ENCODE measurements at places on chromosomes 16 and 17.
A peak's percentile ranks its signal among the peaks of the same experiment; 100 is the strongest.

DNA sequence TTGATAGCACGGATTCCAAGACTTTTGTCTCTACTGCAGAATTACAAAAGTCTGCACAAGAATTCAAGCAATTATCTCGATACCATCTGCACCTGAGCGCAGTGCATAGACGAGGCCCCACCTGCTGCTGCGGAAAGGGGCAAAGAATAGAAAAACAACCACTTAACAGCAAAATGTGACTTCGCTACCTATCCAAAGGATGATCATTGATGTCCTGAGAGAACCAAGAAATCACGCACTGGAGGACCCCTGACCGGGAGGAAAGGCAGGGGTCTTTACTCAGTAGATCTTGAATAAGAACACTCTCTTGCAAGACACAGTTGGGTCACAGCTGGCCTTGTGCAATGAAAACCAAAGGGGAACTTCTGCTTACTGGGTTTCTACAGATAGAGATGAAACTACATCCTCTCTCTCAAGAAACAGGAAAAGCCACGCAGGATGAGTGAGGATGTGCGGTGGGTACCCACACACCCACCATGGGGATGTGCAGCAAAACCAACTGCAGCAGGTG is 147.4 kb upstream of the RPH3AL start:
- DNase-seq, result no peak

- no peak for DNase-seq
Observed at GRCh38 chr17:78707016-78707415, 75.1 kb downstream of the CYTH1 start.

DNA sequence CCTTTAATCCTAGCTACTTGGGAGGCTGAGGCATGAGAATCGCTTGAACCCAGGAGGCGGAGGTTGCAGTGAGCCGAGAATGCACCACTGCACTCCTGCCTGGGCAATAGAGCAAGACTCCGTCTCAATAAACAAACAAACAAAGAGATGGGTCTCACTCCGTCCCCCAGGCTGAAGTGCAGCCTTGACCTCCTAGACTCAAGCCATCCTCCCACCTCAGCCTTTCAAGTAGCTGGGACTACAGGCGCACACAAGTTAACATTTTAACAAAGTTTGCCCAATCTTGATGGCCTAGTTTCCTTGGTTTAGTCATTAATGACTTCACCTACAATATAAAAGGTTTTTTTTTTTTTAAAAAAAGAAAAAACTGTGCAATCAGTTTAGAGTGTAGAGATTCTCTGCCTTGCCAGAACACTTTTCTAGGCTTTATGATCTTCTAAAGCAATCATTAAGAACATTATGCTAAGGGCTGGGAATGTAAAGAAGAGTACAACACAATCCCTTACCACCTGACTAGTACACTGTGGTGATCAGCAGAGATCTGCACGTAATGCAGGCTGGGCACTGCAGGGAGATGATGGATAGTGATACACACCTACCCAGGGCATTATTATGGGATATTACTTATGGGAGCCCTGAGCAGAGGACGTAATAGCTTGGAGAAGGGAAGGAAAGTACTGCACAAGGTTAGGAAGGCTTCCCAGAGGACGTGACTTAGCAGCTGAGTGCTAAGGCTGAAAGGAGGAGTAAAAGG is 6.9 kb downstream of the GOT2 start:
- DNase-seq, result no peak

- DNase-seq, result no peak
Observed at GRCh38 chr17:51032850-51033249, 87.8 kb downstream of the SPAG9 start.

GRCh38 chr16:23948949-23949411 is 113.2 kb downstream of the PRKCB start:
- peak; percentile 42 for DNase-seq

GRCh38 chr16:30665830-30666190 is 7.6 kb downstream of the FBRS start:
- no peak for DNase-seq

- peak; percentile 56 for DNase-seq
Observed at GRCh38 chr17:82892899-82893565, 53.2 kb upstream of the ZNF750 start.

GRCh38 chr16:88695218-88695617 is 8.9 kb upstream of the SNAI3 start:
- DNase-seq, result no peak

DNA sequence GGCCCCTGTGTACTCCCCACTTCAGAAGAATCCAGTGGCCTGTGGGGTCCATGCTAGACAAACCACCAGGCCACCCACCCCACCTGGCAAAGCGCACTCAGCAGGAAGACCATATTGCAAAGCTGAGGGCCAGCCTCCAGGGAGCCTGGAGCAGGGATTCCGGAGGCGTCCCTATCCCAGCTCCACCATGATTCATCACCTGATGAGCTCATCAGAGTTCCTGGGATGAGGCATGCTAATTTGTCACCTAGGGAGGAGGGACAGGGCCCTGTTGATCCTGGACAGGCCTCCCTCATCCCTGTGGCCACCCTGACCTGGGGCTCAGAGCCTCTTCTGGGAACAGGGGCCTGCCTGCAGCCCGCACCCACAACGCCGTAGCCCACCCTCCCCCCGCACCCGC is 131.6 kb upstream of the PLCG2 start:
- DNase-seq, result no peak

DNA sequence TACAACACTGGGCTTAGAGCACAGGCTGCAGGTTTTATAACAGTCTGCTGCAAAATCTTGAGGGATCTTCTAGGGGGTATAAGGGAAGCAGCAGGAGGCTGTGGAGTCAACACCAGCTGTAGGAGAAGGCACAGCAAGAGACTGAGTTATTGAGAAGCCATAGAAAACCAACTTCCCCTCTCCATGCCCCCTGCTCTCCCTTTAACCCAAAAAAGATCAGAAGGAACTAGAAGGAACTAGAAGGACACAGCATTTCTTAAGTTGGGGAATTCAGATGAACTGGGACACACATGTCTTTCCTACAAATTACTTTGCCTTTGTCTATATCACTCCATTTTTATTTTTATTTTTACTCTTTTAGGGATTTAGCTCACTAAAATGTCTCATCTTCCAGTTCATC is 6.2 kb upstream of the CCL18 start:
- no peak for DNase-seq

- DNase-seq, result no peak
Observed at GRCh38 chr17:40914075-40914855, 23.2 kb downstream of the KRT23 start.

DNA sequence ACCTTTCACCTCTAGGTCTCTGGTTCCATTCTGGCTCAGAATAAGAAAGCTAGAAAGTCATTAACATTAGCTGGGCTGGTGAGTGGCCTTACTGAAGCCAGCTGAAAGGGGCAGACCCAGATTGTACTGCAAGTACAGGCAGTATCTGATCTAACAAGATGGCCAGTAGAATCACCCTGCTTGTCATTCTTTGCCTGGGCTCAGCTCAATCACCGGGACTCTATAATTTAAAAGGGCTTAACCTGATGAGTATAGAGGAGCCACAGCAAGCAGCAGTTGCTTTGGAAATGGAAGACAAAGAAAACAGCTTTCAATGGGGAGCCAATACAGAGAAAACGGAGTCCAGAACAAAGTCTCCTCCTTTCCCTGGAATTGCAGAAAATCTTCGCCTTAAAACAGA is 13.6 kb downstream of the CDH8 start:
- no peak for DNase-seq

DNA sequence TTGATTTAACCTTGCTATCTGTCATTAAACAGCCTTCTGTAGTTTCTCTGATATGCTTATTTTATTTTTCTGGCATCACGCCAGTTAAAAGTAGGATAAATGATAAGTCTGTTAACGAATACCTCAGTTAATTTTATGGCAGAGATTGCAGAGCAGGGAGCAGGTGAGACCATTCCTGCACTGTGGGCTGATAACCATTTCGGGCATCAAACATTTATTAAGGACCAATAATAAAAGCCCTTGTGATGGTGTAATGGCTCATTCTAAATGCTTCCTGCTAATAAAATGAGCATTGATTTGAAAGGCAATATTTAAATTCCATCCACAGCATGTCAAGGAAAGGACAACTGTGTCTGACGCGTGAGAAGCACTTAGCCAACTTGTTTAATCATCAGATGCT is 94.1 kb downstream of the ASIC2 start:
- no peak for DNase-seq

- no peak for DNase-seq
Observed at GRCh38 chr16:87822108-87822970, 47.0 kb downstream of the SLC7A5 start.

- no peak for DNase-seq
Observed at GRCh38 chr17:62098623-62099231, 33.6 kb upstream of the MED13 start.

DNA sequence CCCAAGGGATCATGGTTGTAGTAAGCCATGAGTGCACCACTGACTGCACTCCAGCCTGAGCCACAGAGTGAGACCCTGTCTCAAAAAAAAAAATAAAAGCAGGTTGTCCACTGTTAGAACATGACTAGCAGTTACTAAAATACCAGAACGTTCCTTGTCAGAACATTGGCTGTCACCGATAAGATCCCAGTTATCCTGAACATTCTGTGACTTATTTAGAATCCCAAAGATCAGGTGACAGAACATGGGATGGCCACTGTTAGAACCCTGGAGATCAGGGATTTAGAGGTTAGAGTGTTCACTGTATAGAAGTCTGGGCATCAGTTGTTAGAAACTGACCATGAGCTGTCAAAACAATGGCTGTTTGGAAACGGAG is 8.6 kb downstream of the CES4A start:
- no peak for DNase-seq

GRCh38 chr17:71548540-71549190 is 572.2 kb upstream of the SOX9 start:
- no peak for DNase-seq

- no peak for DNase-seq
Observed at GRCh38 chr17:78884148-78884825, 18.7 kb downstream of the CEP295NL start.

DNA sequence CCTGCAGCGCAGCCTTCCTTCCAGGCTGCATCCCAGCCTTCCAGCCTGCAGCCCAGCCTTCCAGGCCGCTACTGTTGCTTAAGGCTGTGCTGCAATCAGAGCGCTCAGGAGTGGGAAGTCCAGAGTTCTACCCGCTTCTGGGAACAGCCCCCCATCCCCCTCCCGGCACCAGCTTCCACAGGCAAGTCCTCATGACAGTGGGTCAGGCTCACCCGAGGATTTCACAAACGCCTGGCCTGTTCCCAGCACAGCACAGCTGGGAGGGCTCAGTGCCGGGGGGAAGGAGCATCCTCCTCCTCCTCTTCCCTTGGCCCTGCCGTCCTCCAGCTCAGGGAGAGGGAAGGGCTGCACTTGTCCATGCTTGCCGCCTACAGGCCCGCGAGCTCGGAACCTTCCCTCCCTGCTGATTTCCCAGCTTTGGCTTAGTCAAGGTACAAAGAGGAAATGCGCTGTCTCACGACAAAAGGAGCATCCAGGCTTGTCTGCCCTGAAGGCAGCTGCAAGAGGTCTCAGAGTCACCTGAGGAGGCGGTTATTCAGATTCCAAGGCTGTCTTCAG is 8.3 kb downstream of the SOCS3 start:
- no peak for DNase-seq

- no peak for DNase-seq
Observed at GRCh38 chr16:23391381-23392222, 61.4 kb downstream of the COG7 start.

- no peak for DNase-seq
Observed at GRCh38 chr16:72942021-72942420, 105.9 kb downstream of the ZFHX3 start.

DNA sequence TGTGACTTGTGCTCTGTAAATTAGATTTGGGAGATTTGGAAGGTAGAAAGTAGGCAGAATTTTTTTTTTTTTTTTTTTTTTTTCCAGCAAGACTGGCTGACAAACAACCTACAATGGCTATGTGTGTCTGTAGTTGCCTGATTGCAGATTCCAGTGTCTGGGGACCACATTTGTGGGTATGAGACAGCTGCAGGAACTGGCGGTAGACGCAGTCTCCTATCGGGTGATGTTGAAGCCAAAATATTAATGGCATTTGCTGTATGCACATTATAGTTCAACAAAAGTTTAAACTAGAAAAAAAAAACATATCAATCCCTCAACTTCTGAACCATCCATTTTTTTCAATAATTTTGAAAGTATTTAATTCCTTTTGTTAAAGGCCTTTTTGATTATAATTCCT is 665.2 kb downstream of the TOX3 start:
- no peak for DNase-seq

GRCh38 chr17:66950325-66950724 is 14.2 kb upstream of the CACNG4 start:
- no peak for DNase-seq

GRCh38 chr16:2904922-2905240 is 6.8 kb upstream of the FLYWCH1 start:
- peak; percentile 13 for DNase-seq

DNA sequence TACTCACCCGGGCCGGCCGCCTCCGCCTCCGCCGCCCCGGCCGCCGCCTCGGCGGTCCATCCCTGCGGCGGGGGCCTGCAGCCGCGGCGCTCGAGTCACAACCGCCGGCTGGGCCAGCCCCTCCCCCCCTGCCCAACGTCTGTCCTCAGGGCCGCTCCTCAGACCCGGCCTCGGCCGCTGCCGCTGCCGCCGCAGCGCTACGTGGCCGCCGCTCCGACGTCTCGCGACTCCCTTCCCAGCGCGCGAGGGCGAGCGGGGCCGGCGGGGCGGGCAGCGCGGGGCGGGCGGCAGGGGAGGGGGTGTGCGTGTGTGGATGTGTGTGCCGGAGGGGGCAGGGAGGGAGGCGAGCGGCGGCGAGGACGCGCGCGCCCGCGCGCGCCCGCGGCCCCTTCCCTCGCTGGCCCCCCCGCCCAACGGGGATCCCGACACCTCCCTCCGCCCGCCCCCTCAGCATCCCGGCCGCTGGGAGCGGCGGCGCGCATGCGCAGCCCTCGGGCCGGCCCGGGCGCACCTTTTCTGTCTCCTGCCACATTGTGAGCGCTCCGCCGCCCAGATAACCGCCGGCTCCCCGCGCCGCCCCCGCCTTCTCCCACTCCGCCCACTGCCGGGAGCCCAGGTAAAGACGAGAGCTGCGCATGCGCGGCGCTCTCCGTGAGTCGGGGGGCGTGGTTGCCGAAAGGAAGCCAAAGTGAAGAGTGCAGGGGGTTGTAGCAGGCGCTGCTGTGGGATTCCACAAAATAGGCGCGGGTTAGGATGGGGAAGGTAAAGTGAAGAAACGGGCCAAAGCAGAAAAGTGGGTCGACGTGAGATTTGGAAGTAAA is at the start of gene ZNF652:
ZNF652 (minus strand) TSS at position 349 of the 821 bp plus-strand sequence. CDS start 44,525 bp downstream, outside the sequence.
- peak; percentile 85 for DNase-seq

- no peak for DNase-seq
Observed at GRCh38 chr17:27764589-27764988, 35.7 kb downstream of the NOS2 start.

GRCh38 chr16:5006348-5007193 is 27.2 kb downstream of the NAGPA start:
- no peak for DNase-seq

DNA sequence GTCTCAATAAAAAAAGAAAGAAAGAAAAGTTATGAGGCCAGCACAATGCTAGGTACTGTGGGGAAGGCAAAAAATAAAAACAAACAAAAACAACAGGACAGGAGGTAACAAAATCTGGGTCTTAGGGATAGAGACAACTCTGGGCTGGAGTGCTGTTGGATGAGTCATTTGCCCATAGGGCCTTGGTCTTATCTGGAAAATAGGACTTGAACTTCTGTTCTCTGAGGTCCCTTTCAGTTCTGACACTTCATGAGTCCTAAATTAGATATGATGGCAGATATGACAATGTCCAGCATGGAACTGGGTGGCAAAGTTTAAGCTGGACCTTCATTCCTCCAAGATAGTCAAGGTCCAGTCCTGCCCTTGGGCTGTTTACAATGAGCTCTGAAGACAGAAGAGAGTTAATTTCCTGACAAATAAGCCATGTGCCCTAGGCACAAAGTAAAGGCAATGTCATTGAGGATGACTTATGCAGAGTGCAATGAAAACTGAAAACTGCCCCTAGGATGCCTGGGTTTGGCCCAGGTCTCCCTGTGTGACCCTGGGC is 8.9 kb upstream of the HDAC5 start:
- no peak for DNase-seq
